ENCODE measurements at places on chromosomes 7 and 10.
A peak's percentile ranks its signal among the peaks of the same experiment; 100 is the strongest.

GRCh38 chr10:45544191-45544590 is 128.4 kb downstream of the ZFAND4 start:
- no peak for DNase-seq

GRCh38 chr10:98659951-98660350 is 213.2 kb upstream of the HPS1 start:
- no peak for DNase-seq

DNA sequence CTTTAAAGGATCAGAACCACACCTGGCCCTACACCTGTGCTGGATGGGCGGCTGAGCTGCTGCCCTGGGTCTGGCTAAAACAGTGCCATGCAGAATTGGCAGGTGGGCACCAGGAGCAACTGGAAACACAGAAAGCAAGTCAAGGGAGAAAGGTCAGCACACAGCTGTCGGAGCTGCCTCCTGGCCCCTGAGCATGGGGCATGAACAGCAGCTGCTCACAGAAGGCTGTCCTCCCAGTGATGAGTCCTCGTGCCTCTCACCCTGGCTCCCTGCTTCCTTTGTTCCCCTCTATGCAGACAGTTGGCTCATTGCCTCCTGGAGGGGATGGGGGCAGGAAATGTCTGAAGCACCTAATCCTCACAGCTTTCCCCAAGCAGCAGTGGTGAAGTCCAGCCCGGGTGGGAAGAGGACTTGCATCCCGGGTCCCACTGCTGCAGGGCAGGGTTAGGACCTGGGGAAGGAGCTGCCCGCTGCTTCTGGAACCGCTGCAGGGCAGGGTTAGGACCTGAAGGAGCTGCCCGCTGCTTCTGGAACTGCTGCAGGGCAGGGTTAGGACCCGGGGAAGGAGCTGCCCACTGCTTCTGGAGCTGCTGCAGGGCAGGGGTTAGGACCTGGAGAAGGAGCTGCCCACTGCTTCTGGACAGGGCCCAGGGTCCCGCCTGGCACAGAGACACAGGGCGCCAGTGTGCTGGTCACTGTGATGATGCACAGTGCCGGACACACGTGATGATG is 37.3 kb downstream of the VIPR2 start:
- no peak for DNase-seq

DNA sequence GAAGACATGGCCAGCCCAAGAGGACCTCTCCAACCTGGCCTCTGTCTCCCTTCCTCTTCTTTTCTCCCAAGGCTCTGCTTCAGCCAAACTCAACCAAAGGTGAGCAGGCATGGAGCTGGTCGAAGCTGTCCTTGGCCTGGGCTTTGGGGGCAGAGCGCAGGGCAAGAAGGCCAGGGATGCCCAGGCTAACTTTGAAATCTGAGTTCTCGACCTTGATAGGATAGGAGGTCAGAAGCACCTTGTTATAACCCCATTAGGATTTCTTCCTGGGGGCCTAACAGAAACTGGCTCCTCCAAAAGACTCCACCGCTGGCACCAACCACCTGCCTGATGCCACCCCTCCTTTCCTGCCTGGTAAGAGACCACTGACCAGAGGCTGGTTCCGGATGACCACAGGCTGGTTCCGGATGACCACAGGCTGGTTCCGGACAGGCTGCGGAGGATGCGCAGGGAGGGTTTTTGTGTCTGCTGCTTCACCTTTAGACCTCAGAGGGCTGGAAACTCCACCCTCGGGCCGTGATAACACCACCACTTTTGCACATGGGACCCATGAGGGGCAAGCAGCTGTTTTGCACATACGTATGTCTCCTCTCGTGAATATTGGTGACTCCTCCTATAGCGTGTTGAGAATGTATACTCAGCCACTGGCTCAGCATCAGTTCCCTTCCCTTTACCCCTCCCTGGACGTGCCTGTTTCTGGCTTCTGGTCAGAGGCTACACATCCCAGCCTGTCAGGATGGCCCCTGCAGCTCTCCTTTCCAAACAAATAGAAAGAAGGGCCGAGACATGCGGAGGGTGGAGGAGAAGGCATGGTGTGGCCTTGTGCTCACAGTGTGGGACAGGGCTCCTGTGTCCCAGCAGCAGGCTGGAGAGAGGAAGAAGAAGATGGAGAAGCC is 140.1 kb downstream of the DNAJB6 start:
- DNase-seq = no peak

GRCh38 chr7:151616443-151617213 is 96.9 kb upstream of the RHEB start:
- no peak for DNase-seq

GRCh38 chr10:96834120-96834519 is 2.0 kb downstream of the LCOR start:
- DNase-seq = no peak

DNA sequence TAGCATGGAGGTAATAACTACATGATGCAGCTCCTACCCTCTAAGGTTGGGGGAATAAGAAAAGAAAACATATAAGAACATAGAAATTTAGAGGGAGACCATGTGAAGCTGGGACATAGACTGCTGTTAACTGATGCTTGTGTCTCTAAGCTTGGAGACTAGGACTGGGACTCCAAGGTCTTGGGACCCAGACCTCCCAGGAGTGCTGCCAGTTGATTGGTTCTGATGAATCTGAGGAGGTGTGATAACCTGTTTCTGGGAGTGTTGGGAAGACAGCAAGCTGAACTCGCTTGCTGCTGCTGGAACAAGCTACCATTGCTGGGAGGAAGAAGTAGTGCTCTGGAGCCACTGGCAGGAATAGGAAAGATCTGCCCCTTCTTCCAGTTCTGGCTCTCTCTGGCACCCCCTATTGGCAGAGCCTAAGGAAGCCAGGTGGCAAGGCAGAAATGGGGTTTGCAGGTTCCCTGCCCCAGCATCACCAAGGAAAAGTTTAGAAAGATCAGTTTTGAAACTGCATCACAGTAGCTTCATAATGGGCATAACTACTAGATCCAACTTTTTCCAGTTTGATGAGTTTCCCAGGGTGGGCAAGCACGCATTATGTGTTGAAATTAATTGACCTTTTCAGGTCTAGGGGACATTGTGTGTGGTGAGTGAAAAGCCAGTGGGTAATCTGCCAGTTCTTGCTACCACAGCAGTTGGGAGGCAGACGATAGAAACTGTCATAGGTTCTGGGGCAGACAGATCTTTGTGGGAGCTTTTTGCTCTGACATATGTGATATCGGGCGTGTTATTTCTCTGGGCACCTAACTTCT is 140.7 kb downstream of the SND1 start:
- peak; percentile 2 for DNase-seq

GRCh38 chr10:283916-284356 is 148.7 kb downstream of the ZMYND11 start:
- no peak for DNase-seq

- DNase-seq = peak; percentile 55
Measured at GRCh38 chr10:4825868-4826791, at the start of gene AKR1E2. TSS of gene AKR1E2 (plus strand) at chr10:4826207. CDS start at chr10:4826325, 118 bp downstream.

DNA sequence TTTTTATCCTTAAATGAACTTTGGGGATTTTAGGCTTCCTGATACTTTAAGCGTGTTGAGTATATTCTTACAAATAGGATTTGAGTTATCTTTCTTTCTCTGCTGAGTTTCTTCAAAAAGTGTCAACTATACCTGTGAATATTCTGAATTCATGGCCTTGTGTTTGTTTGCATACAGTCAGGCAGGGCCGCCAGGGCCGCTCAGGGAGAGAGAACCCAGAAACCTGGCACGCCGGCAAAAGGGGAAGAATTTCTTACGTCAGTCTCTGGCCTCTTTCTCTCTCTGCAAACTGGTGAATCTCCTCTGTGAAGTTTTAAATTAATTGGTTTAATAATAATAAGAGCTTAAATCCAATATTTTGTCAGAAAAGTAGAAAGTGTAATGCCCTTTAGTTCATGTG is 29.3 kb upstream of the BNIP3 start:
- no peak for DNase-seq

GRCh38 chr10:8840356-8840755 is 785.9 kb downstream of the GATA3 start:
- no peak for DNase-seq

GRCh38 chr7:50588937-50589336 is 23.7 kb upstream of the DDC start:
- no peak for DNase-seq

DNA sequence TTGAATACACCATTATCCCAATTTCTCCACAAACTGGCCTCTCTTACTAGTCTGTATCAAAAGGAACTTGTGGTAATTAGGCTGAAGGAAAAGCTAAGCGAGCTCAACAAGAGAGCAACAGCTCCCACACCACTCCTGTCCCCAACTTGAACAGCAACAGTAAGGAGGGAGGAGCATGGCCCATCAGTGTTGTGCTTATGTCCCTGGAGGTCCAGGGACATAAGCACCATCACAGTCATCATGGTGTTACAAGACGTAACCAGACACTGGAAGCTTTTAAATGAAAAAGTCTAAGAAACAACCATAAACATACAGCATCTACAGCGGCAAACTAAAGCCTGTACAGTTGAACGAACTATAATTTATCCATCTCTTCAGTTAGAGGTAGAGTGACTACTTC is 989 bp downstream of the ERLIN1 start:
- no peak for DNase-seq

DNA sequence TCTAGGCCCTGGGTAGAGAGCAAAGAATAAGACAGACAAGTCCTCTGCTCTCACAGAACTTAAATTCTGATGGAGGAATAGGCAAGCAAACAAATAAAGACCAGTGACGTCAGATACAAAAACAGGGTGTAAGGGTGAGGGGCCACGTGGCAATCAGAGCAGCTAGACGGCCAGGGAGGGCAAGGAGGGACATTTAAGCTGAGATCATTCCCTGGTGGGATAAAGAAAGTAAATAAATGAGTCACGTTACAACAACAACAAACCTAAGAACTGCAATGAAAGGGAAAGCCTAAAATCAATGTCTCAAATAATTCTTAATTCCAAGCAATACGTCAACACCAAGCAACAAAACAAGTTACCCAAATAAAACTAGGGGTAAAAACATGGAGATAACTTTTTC is 21.8 kb downstream of the STN1 start:
- no peak for DNase-seq

- DNase-seq = no peak
Measured at GRCh38 chr7:101804967-101805366, 12.5 kb upstream of the CUX1 start.

GRCh38 chr10:70540089-70540788 is 61.7 kb downstream of the PALD1 start:
- DNase-seq = no peak

DNA sequence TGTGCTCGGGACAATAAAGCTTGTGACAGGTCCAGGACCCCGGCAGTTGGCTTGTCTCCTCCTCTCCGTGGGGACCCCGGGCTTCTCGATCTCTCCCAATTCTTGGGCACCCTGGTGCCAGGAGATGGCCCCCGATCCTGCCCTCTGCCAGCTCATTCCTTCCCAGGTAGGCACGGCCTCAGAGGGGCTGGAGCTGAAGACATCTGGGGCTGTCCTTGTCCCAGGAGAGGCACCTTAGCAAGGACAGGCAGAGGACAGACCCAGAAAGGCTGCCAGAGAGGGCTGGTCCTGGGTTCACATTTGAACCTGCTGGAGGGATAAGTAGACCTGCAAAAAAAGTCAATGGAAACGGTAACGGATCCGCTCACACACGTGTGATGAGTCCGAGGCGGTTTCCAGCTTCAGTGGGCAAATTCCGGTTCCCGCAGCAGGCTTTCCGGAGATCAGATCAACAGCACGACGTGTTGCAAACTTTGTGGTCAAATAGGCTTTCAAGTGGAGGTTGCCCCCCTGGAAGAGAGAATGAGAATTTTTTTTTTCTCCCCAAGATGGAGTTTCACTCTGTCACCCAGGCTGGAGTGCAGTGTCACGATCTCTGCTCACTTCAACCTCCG is 47.7 kb upstream of the GTF2IRD1 start:
- DNase-seq = no peak

DNA sequence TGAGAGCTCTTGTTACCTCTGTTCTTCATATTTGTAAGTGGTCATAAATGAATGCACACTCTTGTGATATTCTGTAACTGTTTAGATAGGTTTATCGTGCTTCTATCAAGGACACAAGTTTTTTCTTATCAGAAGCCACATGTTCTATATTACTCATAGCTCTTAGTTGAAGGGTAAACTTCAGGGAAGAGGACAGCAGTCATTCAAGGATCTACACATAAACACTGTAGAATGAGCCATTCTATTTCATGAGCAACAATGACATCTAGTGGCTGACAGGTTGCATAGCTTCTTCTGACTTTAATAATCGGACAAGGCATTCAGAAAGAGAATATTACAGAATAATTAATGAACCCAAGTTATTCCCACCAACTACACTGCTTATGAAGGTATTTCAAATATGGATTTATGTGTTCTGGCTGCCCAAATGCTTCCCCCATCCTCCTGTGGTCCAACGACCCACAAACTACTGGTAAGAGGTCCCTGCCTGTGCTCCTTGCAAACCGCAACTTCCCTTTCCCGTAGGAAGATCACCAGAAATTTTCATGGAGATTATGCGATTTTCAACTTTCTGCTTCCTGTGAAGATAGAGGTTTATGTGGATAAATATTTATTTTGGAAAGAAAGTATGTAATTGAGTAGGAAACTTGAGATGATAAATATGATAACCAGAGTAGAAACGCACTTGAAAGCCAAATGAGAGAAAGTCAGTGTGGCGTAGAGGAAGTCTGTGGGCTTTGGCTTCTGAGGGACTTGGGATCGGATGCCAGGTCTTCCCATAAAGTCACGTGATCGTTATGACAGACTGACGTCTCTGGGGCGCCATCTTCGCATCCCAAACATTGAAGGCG is 16.8 kb upstream of the ABCB5 start:
- no peak for DNase-seq

- DNase-seq = no peak
Measured at GRCh38 chr10:89535171-89536012, at the start of gene SLC16A12. TSS of gene SLC16A12 (minus strand) at chr10:89535594. CDS start at chr10:89462578, 73,016 bp downstream.

DNA sequence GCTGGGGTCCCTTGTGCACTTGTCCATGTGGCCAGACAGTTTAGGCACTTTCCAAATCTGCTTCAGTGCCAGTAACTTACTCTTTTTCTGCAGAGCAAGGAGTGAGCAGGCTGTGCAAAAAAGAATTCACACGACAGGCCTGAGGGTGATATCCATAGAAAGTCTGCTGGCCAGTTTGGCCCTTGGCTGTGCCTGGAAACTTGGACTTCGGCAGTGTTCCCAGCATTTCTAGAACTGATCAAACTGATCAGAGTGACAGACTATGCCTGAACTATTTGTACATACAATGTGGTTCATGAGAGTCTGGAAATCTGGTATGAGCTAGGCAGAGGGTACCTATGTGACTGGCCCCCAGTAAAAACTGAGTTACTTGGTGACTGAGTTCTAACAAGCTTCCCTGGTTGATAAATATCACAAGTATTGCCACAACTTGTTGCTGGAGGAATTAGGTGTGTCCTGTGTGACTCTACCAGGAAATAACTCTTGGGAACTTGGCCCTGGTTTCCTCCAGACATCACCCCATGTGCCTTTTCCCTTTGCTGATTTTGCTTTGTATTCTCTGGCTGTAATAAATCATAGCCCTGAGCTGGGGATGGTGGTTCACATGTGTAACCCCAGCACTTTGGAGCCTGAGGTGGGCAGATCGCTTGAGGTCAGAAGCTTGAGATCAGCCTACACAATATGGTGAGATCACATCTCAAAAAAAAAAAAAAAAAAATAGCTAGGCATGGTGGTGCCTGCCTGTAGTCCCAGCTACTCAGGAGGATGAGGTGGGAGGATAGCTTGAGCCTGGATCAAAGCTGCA is 3.3 kb upstream of the DENND10 start:
- DNase-seq = no peak
